ENCODE measurements at places on chromosomes 2 and 18.
A peak's percentile ranks its signal among the peaks of the same experiment; 100 is the strongest.

DNA sequence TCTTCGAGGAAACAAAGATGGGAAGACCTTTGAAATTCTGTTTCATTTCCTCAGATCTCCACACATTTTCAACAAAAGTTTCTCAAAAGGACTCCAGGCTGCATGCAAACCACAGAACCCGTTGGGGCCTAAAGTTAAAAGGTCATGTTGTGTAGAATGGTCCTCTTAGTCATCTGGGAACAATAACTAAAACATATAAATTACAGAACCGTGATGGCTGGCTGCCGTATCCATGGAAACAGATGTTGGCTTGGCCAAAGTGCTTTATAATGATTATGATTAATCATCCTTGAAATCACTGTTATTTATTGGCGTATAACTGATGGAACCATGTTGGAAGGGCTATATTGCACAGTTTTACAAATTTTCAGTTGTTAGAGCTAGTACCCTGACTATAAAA is 182.8 kb upstream of the CRIM1 start:
- no peak for DNase-seq

GRCh38 chr2:190344276-190344827 is 963 bp downstream of the INPP1 start:
- peak; percentile 17 for DNase-seq

GRCh38 chr2:1431886-1432400 is 18.7 kb downstream of the TPO start:
- no peak for DNase-seq

GRCh38 chr2:98737848-98738247 is 6.9 kb upstream of the MGAT4A start:
- DNase-seq: no peak

GRCh38 chr2:197705912-197706838 is 1.0 kb downstream of the MARS2 start:
- no peak for DNase-seq

DNA sequence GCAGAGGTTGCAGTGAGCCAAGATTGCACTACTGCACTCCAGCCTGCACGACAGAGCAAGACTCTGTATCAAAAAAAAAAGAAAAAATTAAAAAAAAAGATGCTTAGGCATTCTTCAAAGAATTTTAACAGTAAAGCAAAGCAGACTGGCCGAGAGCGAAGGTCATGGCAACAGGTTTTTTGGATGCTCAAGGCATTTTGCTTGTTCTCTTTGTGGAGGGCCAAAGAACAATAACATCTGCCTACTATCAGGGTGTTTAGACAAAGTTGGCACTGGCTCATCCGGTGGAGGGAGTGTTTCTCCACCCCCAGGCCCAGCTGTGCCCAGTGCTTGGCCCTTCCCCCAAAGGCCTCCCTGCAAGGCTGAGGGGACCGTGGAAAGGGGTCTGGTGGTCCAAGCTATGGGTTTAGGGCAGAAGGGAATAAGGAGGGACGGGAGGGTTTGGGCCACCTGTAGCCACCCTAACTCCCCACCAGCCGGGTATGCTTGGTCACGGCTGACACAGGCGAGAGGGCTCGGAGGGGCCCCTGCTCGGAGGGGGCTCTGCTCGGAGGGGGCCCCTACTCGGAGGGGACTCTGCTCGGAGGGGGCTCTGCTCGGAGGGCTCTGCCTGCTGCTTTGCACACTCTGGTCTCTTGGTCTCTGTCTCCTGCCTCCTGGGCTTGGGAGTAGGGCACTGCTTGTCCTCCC is 26.7 kb upstream of the ALLC start:
- DNase-seq: no peak

DNA sequence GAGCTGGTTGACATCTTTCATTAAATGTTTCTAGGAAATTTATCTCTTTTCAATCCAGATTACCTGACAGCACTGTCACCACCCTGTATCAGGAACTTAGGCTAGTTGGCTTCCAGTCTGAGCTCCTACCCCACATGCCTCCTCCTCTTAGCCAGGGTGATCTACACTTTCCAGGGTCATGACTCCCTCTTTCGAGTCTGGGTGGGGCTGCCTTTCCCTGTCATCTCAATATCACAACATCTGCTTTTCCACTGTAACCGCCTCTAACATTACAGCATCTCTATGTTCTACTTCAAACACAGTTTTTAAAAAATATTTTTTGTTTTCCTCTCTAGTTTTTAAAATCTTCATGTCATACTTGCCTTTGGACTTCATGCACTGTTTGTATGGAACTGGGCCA is 129.2 kb downstream of the RBMS1 start:
- DNase-seq: no peak

DNA sequence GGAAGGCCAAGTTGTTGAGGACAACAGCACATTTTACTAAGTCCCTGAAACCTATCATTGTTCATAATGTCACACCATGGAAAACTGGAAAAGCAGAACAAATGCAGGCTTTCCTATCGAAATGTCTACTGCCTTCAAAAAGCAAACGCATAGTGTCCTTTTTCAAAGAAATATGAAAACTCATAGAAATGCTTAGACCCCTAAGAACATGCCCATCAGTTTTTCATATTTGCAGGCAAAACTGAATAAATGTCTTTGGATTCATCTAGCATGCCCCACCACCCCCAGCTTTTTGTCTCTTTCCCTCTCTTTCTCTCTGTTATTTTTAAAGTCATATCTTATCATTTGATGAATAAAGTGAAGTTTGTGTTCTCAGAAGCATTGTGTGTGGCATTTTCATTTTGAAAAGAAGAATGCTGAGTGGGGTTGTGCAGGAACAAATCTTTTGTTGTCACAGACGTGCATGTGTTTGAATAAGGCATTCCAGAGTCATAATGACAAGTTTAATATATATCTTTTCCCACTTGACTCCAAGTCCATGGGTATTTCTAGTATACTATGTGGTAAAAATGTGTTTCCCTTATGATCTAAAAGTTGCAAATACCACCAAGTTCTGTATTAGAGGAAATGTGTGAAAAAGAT is 2180.0 kb upstream of the PIK3C3 start:
- DNase-seq: no peak

GRCh38 chr2:12455661-12456060 is 261.1 kb upstream of the TRIB2 start:
- no peak for DNase-seq

DNA sequence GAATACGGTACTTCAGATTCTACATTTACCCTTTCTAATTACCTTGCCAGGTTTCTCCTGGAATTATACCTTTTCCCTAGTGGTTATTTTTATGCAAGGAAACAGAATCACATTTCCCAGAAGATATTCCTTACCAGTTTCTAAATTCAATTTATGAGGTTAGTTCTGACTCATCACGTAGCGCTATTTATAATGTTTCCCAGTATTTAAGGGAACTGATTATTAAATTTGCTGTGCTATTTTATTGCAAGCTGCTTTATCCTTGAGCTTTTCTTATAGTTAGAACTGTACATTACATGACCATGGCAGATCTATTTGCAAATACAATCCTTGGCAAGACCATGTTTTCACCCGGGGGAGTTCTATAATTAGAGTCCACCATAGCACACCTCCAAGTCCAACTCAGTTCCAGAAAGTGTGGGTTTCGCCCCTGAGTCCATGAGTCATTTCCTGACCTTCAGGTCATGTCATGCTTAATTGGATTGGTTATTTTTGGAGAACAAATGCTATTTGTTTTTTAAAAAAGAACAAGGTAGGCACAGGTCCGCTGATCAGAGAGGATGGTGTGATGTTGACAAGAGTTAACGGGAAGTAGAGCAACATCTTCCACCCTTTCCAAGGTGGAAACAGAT is 126.6 kb downstream of the ZNF532 start:
- DNase-seq: no peak

DNA sequence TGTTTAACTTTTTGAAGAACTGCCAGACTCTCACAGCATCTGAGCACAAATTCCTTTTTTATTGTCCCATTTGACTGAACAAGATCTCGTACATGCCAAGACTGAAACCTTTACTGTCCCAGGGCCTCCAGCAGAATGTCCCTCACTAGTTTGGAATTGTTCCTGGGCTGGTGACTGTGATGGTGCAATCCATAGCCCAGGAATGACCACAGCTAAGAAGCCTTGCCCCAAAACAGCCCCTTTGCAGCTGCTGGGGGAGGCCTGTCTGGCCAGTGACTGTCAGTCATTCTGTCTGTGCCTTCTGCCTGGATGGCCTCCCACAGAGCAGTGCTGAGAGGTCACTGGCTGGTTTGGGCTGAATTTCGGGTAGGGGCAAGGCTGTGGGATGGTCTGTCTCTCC is 184.5 kb upstream of the MSH6 start:
- no peak for DNase-seq

DNA sequence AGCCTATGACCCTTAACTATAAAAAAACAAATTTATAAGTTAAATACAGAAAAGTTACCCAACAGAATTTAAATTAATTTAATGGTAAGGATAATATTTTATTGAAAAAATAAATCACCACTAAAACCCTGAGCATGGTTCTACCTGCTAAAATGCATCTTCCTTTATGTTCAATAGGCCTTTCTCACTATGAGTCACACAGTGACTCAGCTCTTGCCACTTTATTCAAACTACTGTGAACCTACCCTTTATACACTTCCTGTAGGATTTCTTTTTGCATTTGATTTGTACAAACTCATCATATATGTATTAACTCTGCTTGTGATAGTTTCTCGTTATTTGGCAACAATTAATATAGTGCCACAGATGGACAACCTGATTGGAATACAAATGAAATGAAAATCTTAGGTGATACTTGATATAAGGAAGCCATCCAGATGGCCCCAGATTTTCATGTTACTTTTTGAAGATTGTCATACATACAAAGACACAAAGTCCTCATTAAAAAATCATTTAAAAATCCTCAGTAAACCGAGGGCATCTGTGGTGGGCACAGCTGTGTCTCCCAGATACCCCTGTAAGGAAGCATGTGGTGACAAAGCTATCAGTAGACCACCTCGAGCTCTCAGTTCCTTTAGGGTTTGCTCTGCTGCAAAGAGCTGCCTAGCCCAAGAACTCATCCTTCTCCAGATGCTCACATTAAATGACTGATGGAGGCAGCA is 55.2 kb upstream of the COBLL1 start:
- no peak for DNase-seq

GRCh38 chr2:218285604-218286003 is 6.7 kb downstream of the TMBIM1 start:
- no peak for DNase-seq

DNA sequence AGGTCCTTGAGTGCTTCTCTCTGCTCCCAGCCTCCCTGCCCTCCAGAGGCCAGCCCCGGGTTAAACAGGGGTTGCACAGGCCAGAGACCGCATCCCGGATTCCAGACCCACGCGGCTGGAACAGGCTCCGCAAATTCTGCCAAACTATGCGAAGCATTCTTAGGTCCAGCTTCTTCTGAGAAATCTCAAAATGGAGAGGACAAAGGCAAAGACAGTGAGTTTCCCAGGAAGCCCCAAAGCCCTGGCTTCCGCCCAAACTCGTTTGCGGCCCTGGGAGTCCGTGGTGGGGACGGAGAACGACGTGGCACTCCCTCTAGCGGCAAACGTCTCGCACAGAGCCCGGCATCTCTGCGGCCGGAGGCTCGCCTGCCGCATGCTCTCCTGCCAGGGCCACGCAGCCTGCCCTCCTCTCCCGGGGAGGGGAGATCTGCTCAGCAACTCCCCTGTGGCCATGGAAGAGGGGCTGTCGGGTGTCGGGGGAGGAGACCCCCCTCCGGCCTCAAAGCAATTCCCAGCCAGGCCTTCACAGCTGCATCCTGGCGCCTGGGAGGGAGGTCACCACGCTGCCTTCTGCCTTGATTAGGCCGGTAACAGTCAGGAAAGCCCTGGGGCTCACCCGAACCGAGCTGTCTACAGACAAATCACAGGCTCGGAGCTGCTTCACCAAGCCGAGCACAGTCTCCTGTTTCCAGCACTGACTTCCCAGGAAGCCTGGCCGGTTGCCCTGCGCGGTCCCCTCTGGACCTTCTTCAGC is 33.4 kb upstream of the KLHL29 start:
- DNase-seq: peak; percentile 4

- DNase-seq: no peak
Observed at GRCh38 chr2:60118061-60118460, 435.4 kb downstream of the BCL11A start.

DNA sequence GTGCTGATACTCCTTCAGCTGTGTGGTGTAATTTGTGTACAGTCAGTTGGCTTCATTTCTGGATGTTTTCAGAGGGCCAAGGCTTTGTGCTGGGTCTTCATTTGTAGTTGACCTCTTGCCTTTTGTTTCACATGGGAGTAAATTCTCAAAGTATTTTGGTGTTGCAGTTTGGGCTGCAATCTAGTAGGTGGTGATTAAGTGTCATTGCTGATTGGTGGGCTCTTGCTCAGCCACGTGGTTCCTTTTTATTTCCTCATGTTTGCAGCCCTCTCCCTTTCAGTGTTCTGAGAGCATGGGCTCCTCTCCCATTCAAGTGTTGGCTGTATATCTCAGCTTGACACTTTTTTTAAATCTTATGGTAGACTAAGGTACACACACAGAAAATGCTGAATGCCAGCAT is 96.8 kb downstream of the SNTG2 start:
- DNase-seq: no peak

- DNase-seq: no peak
Observed at GRCh38 chr2:11532416-11533055, 1.3 kb upstream of the GREB1 start.

GRCh38 chr2:76866464-76866863 is 655.7 kb downstream of the LRRTM4 start:
- no peak for DNase-seq

DNA sequence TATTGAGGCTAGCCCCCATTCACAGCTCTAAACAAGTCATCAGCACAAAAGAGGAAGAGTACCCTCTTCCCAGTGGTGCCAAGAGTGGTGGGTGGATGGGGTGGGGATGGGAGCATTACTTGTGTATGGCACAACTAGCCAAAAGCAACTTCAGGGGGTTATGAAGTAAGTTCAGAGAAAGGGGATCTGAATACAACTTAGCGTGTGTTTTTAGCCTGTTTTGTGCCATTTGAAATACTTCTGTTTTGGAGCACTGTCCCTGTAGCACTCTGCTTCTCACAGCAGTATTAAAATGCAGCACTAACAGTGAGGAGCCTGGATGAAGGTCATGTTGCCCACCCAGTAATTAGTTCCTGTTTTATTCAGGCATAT is 113.5 kb downstream of the CRIM1 start:
- DNase-seq: no peak

DNA sequence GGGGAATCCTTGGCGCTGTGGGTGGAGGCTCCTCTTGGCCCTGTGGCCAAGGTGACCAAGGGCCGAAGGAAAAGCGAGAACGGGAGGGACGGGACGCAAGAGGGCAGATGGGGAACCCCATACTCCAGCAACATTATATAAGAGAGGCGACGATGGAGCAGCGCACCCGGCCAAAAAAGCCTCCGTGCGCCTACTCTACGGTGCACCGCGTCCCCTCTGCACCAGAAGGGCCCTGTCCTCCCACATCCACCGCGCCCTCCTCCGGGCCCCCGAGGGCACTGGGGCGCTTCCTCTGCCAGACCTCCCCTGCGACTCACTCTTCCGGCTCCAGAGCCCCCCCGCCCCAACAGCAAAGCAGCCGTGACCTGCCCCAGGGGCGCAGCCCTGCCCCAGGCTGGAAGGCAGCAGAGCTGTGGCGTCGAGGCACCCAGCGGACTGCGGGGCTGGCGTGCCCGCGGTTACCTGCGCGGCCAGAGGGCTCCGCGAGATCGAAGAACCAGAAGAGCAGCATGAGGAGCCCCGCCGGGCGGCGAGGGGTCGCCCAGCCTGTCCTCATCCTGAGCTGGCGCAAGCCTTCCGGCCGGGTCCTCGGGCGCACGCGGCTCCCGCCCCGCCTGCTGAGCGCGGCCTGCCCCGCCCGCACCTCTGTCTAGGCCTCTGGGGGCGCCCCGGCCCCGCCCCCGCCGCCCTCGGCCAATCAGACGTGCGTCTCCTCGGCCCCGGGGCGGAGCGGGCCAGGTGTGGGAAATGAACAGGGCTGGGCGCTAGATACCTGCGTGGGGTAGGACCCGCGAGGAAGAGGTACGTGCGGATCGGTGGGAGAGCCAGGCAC is 106.3 kb upstream of the CD302 start:
- peak; percentile 81 for DNase-seq

Data from CD4-positive, alpha-beta T cell treated with Interleukin-2 at 100 ng/mL for 4 hours (primary cell).